Left ventricle myocardium inferior (tissue), 1 donor: ENCODE measurements at places on chromosomes 3 and 15.

- no peak for DNase-seq
Observed at GRCh38 chr3:132405609-132406299, 11.5 kb upstream of the DNAJC13 start.

GRCh38 chr3:140655678-140656077, 22.2 kb upstream of the TRIM42 start:
- no peak for DNase-seq

DNA sequence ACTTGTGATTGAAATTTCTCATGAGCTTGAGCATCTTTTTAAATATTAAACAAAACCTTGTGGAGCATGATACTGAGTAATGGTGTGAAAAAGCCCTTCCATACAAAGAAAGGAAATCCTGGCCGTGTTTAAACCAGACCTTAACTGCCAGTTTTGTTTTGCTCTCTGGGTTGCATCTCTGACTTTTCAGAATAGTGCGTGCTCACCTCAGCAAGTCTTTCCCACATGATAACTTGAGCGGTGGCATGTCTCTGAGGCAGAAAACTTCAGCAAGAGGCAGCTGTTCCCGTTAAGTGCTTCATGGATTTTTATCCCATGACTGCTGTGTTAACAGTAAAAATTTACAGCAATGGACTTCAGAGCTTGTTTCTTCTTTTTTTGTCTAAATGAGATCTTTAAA, 393.3 kb downstream of the FEZF2 start:
- no peak for DNase-seq

- DNase-seq, result no peak
Observed at GRCh38 chr3:4426782-4427344, 40.2 kb downstream of the SUMF1 start.

GRCh38 chr3:113536627-113537101, 4.3 kb downstream of the SIDT1 start:
- DNase-seq, result no peak
